PC-3 (cell line): ENCODE measurements at places on chromosomes 6 and 20.

- no peak for DNase-seq
Observed at GRCh38 chr6:146981981-146982380, 222.2 kb upstream of the STXBP5 start.

- no peak for DNase-seq
Observed at GRCh38 chr6:30894381-30894780, 10.1 kb downstream of the DDR1 start.

GRCh38 chr20:34085544-34086040 is 26.5 kb downstream of the EIF2S2 start:
- no peak for DNase-seq

- DNase-seq: peak; percentile 93
Observed at GRCh38 chr6:142014515-142014914, 118.2 kb upstream of the GJE1 start.

DNA sequence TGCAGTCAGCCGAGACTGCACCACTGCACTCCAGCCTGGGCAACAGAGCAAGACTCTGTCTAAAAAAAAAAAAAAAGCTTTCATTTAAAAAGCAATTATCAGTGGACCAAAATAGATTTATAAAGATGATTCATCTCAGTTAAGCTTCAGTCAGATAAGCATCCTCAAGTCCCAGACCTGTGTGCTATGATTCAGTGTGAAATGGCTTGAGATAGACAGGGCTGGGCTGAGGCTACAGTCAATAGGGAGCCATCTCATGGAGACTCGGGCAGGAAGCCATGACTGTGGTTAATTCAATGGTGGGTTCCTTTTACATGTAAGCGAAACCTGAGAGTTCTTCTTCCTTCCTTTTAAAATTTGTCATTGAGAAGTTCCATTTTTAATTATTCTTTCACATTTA is 276.0 kb downstream of the TFAP2A start:
- DNase-seq: peak; percentile 78

DNA sequence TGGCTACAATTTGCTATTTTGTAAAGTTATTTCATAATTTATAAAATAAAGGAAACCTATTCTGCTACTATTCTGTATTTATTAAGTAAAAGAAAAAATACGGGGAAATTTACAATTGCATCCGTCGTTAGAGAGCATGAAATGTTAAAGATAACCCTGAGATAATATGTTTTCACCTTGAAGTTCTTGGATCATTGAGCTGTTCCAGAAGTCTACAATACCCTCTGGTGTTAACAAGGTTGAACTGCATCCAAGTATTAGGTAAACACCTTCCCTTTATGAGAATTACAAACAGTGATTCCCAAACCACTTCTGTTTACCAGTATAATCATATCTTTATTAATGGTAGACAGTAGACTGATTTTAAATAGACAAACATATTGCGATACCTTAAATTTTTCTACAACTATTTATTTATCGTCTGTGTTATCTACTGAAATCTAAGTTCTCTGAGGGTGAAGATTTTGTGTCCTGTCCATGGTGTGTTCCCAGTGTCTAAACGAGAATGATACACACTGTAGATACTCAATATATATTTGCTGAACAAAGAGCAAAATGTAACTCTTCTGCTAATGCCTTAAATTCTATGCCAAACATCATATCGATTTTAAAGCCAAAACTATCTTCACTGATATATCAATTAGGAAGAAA is 28.2 kb downstream of the TBC1D32 start:
- DNase-seq: peak; percentile 50

DNA sequence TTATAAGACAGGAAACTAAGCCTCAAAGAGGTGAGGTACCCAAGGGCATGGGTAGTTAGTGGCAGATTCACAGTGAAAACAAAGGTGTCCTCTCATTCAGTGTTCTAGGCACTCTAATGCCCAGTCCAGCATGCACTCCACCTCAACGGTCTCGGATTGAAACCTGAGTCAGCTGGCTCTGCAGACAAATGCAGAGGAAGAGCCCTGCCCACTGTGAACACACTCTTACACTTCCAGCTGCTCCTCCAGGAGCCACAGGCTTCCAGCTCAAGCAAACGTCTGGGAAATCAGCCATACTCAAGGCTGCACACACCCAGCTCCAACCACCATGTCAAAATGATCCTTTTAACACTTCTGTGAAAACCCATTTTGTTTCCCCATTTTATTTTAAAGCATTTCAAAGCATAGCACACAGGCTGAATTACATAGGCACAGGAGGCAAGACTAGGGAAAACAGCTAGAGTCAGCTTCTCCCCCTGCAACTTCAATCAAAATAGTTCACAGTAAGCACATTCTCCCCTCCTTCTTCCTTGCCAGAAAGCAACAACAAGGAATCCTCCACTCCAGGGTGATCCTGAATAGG is 3.0 kb upstream of the IL17A start:
- DNase-seq: no peak

DNA sequence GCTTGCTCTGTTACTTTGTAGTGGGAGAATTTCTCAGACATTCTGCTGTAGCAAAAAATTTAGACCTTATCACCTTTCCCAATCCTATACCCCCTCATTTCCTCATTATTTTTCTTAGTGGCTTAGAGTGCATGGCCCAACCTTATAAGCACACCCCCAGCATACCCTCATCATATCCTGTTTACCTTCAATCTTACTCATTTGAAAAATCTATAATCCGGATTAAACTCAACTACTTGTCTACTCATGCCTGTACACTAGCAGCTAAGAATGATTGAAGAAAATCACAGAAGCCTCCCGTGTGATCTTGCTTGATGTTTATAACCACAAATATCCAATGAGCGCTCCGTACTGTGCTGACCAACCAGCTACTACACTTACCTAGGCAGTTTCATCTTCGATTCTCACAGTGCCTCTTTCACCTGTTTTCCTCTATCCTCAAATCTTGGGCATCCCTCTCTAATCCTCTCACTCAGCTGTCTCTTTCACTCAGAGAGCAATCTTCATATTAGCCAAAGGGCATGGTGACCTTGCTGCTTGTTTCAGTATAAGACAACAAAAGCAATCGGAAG is 36.6 kb downstream of the AIG1 start:
- peak; percentile 3 for DNase-seq

DNA sequence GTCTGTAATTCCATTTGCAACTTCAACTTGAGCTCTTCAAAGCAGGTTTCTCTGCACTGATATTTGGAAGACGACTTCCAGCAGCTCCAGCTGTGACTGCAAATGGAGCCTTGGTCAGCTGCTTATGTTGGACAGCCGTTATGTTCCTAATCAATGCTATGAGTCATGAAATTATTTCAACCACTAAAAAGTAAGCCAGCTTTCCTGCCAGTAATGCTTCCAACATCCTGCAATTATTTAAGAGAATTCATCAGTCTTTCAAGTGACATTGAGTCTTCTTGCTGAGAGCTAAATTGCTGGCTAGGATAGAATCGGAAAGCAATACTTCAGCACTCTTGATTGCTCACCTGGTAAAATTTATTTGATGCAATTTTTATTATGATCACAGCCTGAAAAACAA is 375.7 kb downstream of the MMUT start:
- no peak for DNase-seq

- DNase-seq: no peak
Observed at GRCh38 chr6:157838718-157839430, 15.8 kb downstream of the SNX9 start.

DNA sequence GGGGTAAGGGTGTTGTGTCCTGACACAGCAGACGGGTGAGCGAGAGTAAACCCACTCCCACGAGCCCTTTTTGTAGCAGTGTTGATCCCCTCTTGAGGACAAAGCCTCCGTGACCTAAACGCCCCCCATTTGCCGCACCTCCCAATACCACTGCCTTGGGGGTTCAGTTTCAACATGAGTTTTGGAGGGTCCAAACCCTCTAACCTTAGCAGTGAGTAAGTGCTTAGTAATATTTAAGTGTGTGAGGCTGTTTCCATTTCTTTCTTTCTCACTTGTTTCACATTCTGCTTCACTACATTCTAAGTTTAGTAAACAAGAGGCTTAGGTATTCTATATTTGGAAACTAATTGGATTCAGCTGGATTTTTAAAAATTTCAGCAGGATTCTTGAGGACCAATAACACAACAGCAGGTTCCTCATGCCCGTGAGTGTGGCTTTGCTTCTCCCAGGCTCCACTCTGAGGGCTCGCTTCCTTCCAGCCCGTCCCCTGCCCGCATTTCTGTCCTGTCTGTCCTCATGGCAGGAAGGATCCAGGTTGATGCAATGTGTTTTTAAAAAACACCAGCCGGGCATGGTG is 41.2 kb downstream of the SNX9 start:
- no peak for DNase-seq

DNA sequence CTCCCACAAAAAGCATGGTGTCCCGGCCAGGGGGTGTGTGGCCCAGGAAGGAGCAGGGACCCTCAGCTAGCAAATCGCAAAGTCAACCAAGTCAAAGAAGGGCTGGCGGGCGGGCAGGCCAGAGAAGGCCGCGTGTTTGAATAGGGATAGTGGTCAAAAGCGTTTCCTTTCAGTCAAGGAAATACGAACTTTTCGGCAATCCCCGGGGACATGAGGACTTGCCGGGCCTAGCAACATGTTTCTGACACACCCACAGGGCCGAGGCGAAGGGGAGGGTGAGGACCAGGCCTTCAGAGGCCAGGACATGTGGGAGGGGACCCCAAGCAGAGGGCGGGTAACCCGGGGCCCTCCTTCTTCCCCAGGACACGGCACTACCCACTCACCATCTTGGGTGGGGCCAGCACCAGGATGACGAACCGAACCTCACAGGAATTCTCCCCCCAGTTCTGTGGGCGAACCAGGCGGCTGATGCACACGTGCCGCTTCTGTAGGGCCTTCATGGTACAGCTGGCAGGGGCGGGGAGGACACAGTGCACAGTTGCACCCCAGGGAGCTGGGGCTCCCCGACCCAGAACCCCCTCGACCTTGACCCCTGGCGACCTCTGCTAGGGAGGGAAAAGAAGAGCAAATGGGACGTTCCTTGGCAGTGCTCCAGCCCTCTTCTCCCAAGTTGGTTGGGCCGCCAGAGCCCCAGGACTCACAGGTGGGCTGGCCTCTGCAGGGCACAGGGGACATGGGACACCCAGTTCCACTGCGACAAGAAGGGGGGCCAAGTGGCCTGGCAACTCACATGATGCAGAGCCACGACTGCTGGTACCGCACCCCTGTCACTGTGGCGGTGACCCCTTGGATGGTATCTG is 5.6 kb downstream of the SLC4A11 start:
- DNase-seq: no peak

DNA sequence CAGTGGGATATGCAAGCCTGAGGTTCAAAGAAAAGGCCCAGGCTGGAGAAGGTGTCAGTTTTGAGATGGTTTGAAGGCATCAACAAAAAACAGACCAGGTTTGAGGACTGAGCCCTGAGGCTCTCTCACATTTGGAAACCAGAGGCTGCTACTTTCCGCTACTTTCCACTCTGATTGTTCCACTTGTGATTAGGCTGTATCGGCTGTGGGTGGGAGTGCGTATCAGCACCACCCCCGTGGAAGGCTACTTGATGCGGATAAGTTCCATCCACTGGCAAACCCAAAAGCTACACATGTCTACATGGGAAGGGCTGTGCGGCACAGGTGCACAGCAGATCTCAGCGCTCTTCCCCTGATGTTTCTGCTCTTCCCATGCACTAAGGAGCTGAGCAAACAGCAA is 198.7 kb downstream of the GMPR start:
- no peak for DNase-seq

GRCh38 chr6:119633461-119633860 is 283.9 kb upstream of the MAN1A1 start:
- no peak for DNase-seq

DNA sequence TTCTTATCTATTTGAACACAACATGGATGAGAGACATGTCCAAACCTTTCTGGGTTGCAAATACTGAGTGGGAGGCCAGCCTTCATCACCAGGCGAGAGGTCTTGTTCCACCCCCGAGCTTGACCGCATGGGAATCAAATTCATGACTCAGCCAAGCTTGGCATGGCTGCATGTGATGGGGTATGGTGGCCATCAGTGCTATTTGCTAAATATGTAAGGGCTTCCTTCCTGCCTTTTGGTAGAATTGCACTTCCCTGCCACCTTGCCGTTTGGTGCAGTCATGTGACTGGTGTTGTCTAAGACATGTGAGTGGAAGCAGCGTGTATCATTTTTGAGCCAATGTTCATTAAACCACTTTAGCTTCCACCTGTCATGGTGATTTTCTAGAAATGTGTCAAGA is 508.9 kb upstream of the SULF2 start:
- peak; percentile 37 for DNase-seq

DNA sequence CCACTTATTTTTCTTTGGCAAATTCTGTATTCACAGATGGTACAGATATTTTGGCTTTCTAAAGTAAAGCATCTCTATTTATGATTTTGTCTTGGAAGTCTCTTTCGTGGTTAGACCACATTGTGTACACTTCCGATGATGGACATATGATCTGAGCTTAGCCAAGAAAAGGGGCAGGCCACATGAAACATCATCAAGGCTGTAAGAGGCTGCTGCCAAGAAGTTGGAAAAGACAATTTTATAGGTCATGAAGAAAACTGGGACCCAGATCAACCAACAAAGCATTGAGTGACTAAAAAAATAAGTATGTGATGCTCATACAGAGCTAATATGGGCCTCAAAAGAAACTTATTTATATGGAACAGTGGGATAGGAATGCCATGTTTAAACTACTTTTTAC is 266.4 kb downstream of the HAO1 start:
- DNase-seq: peak; percentile 97

DNA sequence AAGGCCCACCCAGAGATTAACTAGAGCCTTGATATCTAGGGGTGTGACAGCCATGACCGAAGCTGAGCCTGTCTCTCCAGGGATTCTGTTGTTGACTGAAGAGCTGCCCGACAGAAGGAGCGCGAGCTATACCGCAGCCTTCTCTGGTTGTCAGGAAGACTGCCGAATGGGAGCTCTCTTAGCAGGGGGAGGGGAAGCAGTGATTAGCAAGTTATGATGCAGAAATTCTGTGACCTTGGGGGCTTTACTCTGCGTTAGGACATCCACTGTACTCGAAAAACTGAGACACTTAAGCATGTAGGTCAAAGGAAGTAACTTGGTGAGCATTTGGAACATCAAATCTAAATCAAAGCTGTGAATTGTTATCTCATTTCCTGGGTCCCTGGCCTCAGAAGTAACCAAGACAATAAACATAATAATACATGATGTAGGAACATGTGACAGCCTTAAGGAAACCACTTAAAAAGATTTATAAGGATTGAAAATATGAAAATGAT is 84.7 kb downstream of the MAP3K4 start:
- no peak for DNase-seq

DNA sequence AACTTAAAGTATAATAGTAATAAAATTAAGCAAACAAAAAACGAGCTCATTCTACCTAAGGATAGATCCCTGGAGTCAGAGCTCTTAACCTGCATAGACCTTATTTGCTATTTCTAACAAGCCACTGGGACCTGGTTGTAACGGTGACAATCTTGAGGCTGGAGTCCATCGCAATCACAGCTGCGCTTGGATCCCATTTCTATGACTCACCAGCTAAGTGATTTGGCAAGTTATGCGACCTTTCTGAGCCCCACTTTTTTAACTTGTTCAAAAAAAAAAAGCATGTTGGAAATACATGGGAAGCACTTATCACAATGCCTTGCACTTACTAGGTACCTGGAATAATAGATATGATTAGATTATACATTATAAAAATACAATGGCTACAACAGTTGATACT is 389.5 kb upstream of the CDH4 start:
- DNase-seq: no peak
